ENCODE measurements at places on chromosomes 7 and 10.

- DNase-seq, result no peak
These were observed 2.5 kb upstream of the MUC3A start for GRCh38 chr7:100946766-100947365.

DNA sequence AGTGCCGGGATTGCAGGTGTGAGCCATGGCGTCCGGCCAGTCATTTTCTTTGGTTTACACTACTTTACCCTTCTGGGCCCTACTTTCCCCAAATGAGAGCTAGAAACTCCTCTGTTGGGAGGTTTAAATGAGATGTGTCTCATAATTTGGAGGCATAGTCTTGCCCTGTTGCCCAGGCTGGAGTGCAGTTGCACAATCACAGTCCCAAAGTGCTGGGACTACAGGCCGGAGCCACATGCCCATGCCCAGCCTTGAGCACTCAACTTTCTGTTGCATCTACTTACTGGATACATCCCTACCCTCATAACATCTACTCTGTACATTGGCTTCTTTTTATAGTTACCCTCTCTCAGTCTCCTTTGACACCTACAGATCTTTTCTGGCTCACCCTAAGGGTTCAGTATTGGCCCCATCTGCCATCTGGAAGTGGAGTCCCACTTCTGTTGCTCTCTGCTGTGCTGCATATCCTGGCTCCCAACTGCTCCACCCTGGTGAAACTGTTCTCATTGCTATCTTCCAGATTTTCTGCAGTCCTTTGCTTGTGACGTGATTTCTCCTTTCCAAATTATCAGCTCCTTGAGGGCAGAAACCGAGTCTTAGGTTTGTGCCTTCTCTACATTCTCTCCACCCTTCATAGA, 8.4 kb downstream of the EIF4H start:
- DNase-seq, result no peak

- DNase-seq, result no peak
These were observed 4.5 kb downstream of the DEPP1 start for GRCh38 chr10:44974082-44974627.

DNA sequence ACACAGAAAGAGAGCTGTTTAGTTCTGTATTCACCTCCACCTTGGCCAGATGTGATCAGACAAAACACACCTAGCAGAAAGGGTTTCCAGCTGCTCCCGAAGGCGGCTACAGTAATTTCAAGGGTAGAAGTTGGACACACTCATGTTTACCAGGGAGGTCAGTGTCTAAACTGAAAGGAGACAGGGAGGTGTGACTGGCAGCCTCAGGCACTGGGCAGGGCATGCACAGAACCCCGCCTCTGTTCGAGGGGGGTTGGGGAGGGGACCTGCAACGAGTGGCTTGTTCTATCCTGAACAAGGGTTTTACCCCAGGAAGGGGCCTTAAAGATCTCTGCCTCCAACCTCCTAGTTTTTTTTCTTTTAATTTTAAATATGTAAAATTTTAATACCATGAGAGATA, 49.6 kb downstream of the BPGM start:
- DNase-seq, result no peak
